Umbilical cord (tissue), 2 donors: ENCODE measurements at places on chromosomes 3 and 15.

DNA sequence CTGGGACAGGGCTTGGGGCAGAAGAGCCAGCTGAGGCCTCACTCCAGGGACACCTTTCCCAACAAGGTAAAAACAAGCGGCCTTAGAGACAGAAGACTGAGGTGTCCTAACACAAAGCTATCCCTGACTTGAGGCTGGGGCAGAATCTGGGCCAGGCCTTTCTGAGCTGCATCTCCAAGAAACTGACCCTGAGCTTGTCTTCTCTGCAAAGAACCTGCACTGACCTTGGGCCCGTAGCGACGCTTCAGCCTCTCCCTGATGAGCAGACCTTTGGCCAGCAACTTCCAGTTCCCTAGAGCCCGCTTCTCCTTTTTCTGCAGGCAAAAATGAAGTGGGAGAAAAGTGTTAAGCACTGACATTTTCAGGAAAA lies 22.2 kb downstream of the TMEM43 start:
- no peak for DNase-seq

- no peak for DNase-seq
Measured at GRCh38 chr3:49601358-49602048, 47.2 kb downstream of the BSN start.

GRCh38 chr15:62639432-62639831 lies 403.1 kb upstream of the TPM1 start:
- DNase-seq: no peak

GRCh38 chr3:151085889-151086483 lies 522 bp downstream of the MED12L start:
- peak; percentile 6 for DNase-seq

DNA sequence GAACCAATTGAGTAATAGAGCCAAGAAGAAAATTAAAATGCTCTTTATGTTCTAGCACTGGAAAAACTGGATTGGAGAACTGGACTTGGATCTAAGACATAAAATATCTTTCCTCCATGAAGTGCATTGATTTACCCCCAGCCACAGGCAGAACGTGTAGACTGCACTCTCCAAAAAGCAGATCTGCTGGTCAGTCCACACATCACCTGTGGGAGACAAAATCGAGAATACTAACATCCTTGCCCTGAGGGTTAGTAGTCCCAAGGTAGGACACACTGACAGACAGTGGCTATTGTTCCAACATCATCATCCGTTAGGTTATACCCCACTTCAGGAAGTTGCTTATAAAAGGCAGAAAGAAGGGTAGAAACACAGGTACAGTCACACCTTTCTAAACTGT lies 257.1 kb upstream of the STT3B start:
- DNase-seq: no peak

- peak; percentile 14 for DNase-seq
Measured at GRCh38 chr15:41291065-41291631, 41.2 kb downstream of the OIP5 start.

DNA sequence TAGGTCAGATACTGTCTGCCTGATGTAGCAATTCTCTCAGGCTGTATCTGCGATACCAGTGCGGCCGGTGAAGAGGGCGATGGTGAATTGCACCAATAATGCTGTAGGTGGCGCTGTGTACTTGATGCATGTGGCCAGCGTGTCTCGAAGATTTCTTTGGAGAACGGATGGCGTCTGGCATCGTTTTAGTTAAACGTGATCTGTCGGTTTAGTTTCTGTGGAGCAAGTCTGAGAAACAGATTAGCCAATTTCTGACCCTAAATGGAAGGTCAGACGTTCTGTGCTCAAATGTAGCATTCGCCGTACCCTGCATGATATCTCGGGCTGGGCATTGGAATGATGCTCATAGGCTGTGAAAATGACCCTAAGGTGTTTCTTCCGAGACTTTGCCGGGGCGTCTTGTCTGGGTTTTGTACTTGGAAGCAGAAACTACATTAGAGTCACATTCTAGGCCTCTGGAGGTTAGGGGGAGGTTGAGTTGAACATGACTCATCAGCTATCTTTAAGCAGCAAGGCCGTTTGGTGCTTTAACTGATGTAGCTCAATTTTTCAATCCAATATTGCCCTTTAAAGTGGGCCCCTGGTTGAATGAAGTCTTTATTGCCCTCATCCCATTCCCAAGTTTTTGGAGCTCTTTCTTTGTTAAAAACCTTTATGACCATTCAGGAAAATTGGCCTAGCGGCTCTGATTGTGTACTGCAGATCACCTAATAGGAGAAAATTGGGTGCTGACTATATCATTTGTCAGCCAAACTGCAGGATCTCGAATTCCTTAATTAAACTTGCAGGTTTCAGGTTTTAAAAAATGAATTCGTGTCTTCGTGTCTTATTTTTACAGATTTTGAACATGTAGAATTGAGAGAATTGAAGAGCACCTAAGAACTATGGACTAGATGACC lies 80.0 kb downstream of the SQOR start:
- peak; percentile 90 for DNase-seq

DNA sequence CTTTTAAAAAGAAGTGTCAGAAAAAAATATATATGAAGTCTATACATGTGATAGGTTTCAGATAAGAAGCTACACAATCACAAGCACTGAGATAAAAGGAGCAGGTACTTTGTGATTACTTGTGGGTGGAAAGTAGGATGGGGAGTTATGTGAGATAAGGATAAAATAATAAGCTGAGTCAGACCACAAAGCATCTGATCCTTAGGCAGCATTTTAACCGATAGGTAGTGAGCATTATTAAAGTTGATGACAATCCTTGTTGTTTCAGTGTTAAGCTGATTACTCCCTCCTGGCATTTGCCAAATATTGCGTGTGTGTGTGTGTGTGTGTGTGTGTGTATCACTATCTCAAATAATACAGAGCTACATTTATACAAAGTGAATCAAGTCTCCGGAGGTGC lies 483.1 kb downstream of the NAALADL2 start:
- DNase-seq: no peak

- DNase-seq: peak; percentile 19
Measured at GRCh38 chr3:65425880-65426279, 612.8 kb downstream of the MAGI1 start.

DNA sequence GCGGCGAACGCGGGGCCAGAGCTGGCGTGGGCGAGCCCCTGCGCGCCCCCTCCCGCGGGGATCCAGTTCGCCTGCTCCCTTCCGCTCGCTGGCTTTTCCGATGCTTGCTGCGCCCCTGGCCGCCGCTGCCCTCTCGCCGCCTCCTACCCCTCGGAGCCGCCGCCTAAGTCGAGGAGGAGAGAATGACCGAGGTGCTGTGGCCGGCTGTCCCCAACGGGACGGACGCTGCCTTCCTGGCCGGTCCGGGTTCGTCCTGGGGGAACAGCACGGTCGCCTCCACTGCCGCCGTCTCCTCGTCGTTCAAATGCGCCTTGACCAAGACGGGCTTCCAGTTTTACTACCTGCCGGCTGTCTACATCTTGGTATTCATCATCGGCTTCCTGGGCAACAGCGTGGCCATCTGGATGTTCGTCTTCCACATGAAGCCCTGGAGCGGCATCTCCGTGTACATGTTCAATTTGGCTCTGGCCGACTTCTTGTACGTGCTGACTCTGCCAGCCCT lies 721 bp downstream of the P2RY1 start:
- DNase-seq: peak; percentile 48

GRCh38 chr3:127781411-127782001 lies 40.8 kb downstream of the MGLL start:
- DNase-seq: peak; percentile 35

GRCh38 chr3:100975714-100976113 lies 17.5 kb downstream of the ABI3BP start:
- DNase-seq: no peak

DNA sequence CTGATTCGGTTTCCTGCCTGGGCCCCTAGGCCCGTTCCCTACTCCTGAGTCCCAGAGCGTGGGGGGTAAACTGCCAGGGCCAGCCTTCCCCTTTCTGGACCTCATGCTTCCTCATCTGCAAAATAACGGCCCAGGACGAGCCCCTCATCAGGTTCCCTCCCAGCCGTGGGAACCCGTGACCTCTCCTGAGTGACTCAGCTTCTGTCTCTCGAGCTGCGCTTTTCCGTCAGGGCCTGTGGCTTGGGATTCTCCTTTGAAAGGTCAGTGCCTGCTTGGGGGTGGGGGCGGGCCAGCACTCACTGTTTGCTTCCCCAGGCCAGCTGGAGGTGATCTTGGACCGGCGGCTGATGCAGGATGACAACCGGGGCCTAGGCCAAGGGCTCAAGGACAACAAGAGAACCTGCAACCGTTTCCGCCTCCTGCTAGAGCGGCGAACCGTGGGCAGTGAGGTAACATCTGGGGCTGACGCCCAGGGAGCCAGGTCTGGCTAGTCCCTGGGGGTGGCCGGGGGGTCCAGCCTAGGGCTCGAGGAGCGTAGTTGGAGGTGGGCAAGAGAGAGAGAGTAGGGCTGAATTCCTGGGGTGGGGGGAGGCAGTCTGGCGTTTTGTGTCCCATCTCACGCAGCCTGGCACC lies 12.8 kb downstream of the MAN2A2 start:
- DNase-seq: peak; percentile 14

DNA sequence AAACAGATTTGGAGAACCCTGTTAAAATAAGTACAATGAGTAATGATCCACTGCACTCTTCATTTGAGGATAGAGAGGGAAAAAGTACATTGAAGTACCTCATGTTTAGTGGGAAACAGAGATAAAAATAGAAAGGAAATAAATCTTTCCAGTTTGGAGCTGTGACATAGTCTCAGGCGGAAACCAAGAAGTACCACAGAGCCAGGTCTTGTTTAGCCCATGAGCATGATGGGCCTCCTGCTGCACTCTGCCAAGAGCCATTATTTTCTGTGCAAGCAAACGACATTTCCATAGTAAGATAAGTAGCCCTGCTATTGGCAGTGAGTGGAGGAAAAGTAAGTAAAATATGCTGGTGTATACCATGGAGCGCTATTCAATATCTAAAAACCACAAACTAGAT lies 796.1 kb downstream of the TBL1XR1 start:
- no peak for DNase-seq

- no peak for DNase-seq
Measured at GRCh38 chr3:120285508-120285841, 453 bp upstream of the GPR156 start.

DNA sequence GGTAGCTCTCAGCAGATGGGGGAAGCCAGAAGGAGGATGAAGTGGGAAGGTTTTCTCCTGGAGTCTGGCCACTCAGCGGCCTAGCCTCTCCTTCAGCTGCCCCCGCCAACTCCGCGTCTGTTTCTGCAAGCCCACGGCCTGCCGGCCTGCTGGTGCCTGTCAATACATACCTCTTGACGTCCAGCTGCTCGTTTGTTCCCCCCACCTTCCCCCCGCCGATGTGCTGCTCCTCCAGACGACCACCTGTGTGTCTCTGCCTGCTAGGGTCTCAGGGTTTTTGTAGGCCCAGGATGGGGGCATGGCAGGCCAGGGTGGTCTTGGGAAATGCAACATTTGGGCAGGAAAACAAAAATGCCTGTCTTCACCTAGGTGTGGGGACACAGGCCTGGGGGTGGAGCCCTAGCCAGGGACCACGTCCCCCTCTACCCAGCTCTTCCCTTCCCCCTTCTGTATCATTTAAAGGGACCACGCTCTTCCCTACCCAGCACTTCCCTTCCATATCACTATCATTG lies 137.8 kb downstream of the ALCAM start:
- no peak for DNase-seq

- no peak for DNase-seq
Measured at GRCh38 chr15:36645106-36645505, 65.7 kb downstream of the CDIN1 start.

- DNase-seq: peak; percentile 33
Measured at GRCh38 chr3:183825456-183826161, at the start of gene MAP6D1. TSS of gene MAP6D1 (minus strand) at chr3:183825577. CDS start at chr3:183825547, 30 bp downstream.

- DNase-seq: no peak
Measured at GRCh38 chr3:172223870-172224269, 184.5 kb downstream of the FNDC3B start.

- no peak for DNase-seq
Measured at GRCh38 chr3:87247430-87247773, 20.3 kb downstream of the CHMP2B start.

DNA sequence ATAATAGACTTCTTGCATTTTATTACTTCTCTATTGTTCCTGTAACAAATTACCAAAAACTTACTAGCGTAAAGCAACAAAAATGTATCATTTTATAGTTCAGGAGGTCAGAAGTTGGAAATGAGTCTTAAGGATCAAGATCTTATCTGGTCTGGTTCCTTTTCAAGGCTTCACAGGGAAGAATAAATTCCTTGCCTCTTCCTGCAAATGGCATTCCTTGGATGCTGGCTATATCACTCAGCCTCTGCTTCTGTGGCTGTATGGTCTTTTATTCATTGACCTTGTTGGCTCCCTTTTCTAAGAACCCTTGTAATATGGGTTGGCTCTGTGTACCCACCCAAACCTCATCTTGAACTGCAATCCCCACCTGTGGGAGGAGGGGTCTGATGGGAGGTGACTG lies 478.4 kb upstream of the THBS1 start:
- DNase-seq: peak; percentile 21

DNA sequence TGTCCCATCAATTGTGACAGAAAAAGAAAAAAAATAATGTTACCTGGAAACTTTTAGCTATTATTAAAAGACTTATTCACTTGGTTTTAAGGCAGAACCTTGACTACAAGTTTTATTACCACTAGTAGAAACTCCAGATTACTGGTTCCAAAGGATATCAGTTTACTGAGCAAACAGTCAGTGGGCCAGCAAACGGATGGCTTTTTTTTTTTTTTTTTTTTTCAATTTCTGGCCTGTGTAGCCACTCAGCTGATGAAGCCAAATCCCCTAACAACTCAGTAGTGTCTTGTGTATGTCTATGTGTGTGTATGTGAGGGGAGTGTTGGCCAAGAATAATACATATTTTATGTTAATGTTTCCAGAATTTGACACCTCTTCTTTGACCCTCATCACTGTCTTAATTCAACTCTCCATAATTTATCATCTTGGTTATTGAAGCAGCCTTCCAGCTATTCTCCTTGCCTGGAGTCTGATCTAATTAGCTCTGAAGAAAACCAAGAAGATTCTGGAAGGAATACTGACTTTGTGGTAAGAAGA lies 724.9 kb downstream of the NSUN3 start:
- no peak for DNase-seq

- DNase-seq: no peak
Measured at GRCh38 chr3:53030619-53031449, 15.0 kb downstream of the SFMBT1 start.

DNA sequence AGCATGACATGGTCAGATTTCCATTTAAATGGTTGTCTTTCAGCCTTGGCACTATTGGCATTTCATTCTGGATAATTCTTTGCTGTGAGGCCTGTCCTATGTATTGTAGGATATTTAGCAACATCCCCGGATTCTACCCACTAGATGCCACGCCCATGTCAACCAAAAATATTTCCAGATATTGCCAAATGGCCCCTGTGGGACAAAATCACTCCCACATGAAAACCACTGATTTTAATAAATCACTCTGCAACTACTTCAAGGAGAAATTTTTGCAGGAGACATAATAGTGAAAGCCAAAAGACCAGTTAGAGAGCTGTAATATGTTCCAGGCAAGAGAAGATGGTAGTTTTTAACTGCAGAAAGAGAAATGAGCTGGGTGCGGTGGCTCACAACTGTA lies 55.9 kb upstream of the RARB start:
- DNase-seq: no peak

GRCh38 chr3:156479604-156480003 lies 75.3 kb downstream of the SSR3 start:
- DNase-seq: peak; percentile 71

DNA sequence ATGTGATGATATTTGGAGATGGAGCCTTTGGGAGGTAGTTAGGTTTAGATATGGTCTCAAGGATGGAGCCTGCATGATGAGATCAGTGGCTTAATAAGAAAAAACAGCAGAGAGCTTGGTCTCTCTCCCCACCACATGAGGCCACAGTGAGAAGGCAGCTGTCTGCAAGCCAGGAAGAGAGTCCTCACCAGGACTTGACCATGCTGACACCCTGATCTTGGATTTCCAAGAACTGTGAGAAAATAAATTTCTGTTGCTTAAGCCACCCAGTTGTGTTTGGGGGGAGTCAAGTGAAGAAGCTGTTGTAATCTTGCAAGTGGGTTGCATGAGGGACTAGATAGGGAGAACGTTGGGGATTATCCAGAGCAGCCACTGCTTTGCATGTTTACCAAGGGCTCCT lies 62.3 kb upstream of the TNFAIP8L3 start:
- DNase-seq: no peak
